ENCODE measurements at places on chromosomes 16 and 17.
A peak's percentile ranks its signal among the peaks of the same experiment; 100 is the strongest.

DNA sequence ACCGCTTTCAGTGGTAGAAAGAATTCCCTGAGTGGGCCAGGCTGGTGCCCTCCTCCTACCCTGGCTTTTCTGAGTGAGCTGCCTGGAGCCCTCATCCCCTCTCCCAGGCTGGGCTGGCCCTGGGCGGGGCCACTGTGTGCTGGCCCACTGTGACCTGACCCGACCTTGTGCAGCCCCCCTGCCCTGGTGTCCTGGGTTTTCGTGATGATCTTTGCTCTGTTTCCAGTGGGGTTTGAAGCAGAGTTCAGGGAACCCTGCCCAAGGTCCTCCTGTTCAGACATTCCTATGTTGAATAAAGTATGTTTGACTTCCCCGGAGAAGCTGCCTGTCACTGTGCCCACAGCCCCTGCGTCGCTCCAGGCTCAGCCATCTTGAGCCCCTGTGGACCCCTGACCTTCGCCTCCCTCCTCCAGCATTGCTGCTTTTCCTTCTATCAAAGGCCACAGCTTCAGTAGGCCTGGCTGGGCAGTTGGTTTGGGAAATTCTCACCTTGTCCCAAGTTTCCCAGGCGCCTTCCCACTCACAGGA is 13.7 kb upstream of the NAGLU start:
- no peak for DNase-seq

DNA sequence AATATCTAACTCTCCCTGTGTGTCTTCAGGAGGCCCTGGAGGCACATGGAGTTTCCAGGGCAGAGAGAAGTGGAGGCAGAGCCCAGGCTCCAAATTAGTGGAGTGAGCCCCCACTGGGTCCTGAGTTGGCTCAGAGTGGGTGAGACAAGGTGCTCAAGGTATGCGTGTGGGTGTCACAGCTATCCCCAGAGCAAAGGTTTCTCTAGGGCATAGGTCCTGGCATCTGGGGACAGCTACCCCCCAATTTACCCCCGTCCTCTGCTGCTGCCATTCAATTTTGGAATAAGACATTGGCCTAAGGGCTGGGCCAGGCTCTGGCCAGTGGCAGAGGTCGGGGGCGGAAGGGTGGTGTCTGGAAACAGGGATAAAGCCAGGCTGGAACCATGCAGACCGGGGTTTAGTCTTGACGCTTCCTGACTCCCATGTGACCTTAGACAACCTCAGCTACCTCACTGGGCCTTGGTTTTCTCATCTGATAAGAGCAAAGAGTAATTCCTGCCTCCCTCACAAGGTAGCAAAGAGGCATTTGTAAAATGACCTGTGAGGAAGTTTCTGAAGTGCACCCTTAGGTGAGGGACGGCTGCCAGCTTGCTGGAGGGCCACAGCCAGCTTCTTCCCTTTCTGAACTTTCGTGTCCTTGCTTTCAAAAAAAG is 78.2 kb upstream of the TMEM97 start:
- DNase-seq: no peak

- DNase-seq: peak; percentile 95
Observed at GRCh38 chr17:70320673-70321345, 151.5 kb downstream of the KCNJ2 start.

DNA sequence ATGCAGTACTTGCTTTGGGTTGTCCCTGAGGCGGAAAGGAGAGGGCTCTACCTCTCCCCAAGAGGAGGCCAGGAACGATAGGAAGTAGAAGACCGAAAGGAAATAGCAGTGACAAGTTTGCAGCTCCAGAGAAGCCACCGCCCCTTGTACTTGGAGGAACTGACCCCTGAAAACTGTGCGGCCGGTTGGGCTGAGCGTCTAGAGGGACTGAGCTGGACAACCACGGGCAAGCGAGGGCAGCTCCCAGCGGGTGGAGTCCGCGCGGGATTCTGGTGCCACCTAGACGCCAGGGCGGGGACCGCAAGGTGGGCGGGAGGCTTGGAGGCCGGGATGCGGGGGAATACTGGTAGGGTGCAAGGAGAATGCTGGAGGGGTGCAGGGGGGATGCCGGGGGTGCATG is 1.3 kb upstream of the SLC6A4 start:
- DNase-seq: peak; percentile 39

GRCh38 chr16:11144122-11144521 is 111.9 kb downstream of the SOCS1 start:
- no peak for DNase-seq

DNA sequence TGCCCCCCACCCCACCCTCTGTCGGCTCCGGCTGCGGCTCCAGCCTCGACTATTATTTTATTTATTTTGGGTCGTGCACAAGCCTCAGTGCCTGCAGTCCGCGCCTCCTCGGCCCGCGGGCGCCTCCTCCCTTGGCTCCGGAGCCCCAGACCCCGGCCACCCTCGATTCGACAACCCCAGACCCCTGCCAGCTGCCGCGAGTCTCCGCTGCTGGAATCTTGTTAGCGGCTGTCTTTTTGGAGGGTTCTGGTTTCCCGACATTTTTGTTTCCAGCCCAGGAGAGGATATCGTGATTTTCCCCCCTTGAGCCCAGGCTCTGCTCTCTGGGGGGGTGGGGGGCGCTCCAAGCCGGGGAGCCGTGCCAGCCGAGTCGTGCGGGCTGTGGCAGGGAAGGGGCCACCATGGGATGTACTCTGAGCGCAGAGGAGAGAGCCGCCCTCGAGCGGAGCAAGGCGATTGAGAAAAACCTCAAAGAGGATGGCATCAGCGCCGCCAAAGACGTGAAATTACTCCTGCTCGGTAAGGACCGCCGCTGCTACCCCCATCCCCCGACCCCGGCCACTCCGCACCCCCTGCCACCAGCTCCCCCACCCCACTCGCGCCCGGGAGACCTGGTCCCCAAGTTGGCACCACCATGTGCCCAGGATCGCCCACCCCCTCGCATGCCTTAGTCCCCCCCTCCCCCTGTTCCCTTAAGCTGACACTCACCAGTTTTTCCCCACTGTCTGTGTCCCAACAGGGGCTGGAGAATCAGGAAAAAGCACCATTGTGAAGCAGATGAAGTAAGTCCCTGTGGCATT is 746 bp downstream of the GNAO1 start:
- no peak for DNase-seq

Data from fibroblast of lung (primary cell).